ENCODE measurements at places on chromosomes 13 and 19.

- no peak for DNase-seq
These were observed 3.6 kb upstream of the KCNN4 start for GRCh38 chr19:43784241-43784980.

DNA sequence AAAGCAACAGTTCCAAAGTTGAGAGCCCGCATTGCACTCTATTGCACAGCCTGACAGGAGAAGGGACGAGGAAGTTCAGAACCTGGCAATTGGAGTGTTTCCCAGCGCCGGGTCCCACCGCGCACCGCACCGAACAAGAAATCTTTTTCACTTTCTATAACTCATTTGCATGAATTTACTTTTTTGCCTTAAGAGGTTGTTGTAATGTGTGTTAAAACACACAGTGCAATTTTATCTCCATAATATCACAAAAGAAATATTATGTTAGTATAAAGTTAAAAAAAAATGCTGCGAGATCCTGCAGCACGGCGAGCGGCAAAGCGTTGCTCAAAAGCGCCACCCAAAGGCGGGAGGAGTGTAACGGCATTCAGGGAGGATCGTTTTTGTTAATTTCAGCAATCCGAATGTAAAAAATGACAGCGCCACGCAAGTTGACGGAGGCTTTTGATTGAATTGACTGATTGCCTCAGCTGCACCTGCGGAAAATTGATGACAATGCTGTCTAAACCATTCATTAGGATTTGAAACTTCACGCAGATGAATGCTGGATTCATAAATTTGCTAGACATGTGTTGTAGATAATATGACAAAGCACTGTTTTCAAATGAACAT, 303.6 kb upstream of the ZNF507 start:
- peak; percentile 40 for DNase-seq

DNA sequence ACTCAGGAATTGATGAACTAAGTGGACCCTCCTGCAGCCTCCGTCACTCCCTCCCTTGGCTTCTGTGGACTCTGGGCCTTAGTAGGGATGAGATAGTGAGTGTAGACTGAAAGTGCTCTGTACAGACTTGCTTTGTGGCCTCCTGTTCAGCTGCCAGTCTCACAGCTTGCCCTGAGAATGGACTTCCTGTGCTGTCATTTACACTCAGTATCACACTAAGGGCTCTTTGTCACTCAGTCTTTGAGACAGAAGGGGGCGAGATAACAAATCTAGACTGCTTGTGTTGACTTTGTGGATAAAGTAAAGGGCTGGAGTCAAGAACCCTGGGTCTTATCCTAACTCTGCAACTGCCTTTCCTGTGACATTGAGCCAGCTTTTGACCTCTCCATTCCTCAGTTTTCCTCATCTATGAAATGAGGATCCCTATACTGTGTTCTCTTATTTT, 21.0 kb upstream of the SPRY2 start:
- peak; percentile 58 for DNase-seq

DNA sequence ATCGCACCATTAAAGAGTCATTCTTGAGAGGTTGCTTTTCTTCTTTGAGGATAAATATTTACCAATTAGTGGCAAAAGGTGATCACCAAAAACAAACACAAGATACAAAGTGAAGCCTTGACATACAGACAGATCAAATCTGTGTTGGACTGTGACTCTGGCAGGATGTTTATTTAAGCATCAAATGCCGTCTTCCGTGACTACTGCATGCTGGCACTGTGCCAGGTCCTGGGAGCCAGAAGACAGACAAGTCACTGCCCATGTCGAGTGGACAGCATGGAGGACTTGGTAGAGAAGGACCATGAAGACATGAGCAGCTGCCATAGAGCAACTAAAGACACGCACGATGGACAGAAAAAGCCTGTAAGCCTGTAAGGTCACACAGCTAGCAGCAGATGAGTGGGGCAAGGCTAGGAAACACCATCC, 92.8 kb upstream of the FARP1 start:
- no peak for DNase-seq

GRCh38 chr13:25886438-25887214, 165.2 kb downstream of the SHISA2 start:
- DNase-seq: no peak

GRCh38 chr13:113724780-113725315, 34.2 kb upstream of the TMEM255B start:
- peak; percentile 83 for DNase-seq

DNA sequence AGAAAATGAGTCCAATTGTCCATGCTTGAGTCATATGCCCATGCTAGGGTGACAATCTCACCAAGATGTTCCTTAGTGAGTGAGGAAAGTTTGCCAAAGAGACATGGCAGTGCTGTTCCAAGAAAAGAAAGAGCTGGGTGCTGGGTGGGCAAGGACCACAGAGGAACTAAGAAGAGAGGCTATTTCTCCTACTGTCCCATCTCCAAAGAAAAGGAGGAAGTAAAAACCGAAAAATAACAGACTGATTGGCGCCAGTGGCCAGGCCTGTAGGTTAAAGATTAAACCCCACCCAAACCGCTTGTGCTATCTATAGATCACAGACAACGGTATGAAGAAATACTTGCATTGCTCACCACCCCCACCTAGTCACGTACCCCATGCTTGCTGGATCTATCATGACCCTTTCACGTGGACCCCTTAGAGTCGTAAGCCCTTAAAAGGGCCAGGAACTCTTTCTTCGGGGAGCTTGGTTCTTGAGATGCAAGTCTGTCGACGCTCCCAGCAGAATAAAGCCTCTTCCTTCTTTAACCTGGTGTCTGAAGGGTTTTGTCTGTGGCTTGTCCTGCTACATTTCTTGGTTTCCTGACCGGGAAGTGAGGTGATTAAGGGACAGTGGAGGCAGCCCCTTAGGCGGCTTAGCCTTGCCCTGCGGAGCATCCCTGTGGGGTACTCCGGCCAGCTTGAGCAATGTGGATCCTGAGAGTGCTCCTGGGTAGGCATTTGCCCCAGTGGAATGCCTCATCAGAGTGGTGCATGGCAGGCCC, 606.5 kb downstream of the UQCRFS1 start:
- peak; percentile 61 for DNase-seq

- DNase-seq: no peak
These were observed 14.2 kb upstream of the SLC15A1 start for GRCh38 chr13:98766697-98767096.

GRCh38 chr19:3398900-3399278, 32.5 kb downstream of the NFIC start:
- no peak for DNase-seq

GRCh38 chr13:60075850-60076249, 87.9 kb downstream of the DIAPH3 start:
- DNase-seq: no peak

DNA sequence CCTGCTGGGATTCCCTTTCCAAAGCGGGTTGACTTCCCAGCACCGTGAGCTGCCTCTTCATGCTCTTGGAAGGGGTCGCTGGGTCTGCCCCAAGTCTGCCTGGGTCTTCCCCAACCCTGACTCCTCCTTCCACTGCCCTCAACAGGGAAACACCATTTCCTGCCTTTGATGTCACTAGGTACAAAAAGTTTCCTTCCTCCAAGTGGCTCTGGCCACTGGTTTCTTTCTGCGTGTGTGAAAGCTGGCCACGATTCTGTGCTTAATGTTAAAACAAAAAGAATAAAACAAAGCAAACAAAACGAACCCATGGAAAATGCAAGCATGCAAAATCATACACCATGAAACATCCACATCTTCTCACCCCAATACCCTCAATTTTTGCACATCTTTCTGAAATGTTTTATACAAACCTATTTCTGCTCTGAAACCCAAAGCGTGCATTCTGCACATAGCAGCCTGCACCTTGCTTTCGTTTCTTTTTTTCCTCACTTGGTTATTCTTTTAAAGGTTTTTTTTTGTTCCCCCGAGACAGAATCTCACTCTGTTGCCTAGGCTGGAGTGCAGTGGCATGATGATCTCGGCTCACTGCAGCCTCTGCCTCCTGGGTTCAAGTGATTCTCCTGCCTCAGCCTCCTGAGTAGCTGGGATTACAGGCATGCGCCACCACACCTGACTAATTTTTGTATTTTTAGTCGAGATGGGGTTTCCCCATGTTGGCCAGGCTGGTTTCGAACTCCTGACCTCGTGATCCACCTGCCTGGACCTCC, 12.5 kb upstream of the TNFSF9 start:
- no peak for DNase-seq

DNA sequence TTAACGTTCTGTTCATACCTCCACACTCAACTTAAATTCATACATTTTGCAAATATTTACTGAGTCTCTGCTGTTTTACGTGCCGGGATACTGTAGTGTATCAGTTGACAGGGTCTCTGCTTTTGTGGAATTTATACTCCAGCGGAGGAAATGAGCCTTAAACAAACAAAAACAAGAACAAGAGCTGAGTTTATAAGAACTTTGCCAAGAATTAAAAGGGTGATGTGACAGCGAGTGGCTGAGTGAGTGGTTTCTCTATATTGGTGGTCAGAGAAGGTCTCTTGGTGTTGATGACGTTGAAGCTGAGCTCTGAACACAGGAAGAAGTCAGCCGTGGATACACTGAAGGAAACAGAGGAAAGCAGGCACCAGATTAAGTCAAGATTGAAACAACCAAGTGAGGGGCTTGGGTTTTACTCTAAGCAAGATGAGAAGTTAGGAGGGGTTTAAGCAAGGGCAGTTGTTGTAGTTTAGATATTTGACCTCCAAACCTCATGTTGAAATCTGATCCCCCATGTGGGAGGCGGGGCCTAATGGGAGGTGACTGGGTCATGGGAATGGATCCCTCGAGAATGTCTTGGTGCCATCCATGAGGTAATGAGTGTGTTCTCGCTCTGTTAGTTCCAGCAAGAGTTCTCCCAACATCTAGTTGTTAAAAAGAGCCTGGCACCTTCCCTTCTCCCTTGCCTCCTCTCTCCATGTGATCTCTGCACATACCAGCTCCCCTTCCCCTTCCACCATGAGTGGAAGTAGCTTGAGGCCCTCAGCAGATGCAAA, 248.3 kb downstream of the DCLK1 start:
- no peak for DNase-seq

DNA sequence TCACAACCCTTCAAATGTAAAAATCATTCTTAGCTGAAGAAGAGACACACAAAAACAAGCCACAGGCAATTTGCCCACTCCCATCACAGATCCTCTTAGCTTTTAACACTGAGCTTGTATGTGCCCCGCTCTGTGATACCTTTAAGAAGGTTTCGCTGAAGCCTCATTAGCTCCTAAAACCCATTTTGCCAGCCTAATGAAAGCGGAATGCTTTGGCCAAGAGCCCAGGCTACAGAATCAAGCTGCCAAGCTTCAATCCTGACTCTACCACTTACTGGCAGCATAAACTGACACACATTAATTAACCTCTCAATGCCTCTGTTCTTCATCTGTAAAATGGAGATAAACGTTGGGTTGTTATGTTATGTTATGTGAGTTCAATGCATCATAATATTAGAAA, 10.5 kb downstream of the ZNF112 start:
- DNase-seq: no peak

DNA sequence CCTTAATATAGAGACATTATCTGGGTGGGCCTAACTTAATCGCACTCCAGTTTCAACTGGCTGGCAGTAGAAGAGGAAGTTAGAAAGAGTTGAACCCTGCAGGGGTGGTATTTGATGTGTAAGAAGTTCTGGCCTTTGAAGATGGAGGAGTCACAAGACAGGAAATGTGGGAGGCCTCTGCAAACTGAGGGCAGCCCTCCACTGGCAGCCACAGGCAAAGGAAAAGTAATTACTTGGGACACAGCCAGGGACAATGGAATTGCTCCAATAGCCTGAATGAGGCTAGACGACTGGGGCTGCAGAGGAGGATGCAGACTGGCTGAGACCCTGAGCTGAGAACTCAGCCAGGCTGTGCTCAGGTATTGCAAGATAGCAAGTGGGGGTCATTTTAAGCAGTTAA, 703.3 kb upstream of the ARGLU1 start:
- DNase-seq: peak; percentile 38

DNA sequence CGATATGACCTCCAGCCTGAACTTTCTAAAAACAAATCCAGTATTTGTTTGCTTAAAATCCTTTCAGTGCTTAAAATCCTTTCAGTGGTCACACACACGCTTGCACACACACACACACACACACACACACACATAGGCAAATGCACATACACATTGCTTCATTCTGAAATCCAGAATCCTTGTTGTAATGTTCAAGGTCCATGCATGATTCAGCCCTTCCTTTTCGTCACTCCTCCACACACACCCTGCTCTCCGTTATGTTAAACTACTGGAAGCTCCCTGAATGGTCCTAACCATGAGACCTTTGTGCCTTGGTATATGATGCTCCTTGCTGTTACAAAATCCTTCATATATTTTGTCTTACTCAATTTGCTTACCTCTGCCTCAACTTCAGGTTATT, 44.9 kb downstream of the SERTM1 start:
- no peak for DNase-seq

GRCh38 chr13:48731957-48732569, 78.3 kb downstream of the CYSLTR2 start:
- DNase-seq: peak; percentile 80

All from KBM-7 (cell line).